ENCODE measurements at places on chromosomes 2 and 18. TPM values are rescaled to one million over a fixed set of nuclear protein-coding genes. Genes with fewer than 3 reads are reported as not detected.

Gene SERPINB3
- total RNA-seq = not detected

Gene TTR
- total RNA-seq = 2.8 TPM

Gene RBM44
- 0.08 TPM for total RNA-seq

Gene CHRNG
- not detected for total RNA-seq

Gene TLX2
- total RNA-seq = not detected

Gene ANKAR
- total RNA-seq = 0.94 TPM

DNA sequence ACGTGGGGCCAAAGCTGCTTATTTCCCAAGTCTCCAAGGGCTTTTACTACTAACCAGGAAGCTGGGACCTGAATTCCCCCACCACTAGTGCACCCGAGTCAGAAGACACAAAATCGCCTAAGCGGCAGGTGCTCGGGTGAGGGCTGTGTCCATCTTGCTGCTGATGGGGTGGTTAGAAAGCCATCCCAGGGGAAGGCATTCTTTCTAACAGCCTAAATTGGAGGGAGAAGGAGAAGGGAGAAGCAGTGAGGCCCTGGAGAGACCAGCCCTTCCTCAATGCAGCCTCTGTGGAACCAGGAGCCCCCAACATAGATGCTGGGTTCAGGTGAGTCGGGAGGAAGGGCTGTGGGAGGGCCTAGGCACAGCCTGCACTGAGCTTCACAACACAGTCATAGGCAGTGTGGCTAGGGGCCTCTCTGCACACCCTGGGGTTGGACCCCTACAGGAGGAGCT is 1.9 kb upstream of the PROM2 start:
- no peak for DNase-seq

GRCh38 chr2:75632091-75632701 is 14.4 kb upstream of the MRPL19 start:
- no peak for DNase-seq

DNA sequence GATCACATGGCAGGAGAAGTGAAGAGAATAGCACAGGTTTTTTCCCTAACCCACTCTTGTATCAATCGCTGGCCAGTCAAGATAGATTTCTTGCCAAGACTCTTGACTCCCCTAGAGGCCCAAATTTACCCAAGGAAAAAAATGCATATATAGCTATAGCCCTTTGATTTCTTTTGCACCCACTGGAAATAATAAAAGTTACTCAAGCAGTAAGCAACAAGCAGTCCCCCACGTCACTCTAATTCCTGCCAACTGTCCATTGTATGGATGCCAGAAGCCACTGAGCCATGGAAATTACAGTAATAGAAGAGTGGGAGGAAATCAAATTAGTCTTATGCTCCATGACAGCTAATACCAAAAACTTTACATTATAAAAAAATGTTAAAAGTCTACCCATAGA is 125.3 kb upstream of the SLC39A10 start:
- no peak for DNase-seq

GRCh38 chr2:41943159-41943558 is 104.7 kb upstream of the PKDCC start:
- DNase-seq = no peak

DNA sequence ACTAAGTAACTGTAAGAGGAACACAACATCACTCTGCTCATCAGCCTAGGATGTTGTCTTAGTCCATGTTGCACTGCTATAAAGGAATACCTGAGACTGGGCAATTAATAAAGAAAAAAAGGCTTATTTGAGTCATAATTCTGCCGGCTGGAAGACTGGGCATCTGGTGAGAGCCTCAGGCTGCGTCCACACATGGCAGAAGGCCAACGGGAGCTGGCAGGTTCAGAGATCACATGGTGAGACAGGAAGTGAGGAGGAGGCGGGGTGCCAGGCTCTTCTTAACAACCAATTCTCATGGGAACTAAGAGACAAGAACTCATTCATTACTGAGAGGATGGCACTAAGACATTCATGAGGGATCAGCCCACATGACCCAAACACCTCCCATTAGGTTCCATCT is 46.8 kb downstream of the EPG5 start:
- peak; percentile 29 for DNase-seq

All from HT-29 (cell line).